ENCODE measurements at places on chromosomes 1 and 21.

- no peak for DNase-seq
Observed at GRCh38 chr1:11493972-11494655, 15.2 kb downstream of the DISP3 start.

- DNase-seq: no peak
Observed at GRCh38 chr1:145695821-145696629, 11.1 kb downstream of the PDZK1 start.

DNA sequence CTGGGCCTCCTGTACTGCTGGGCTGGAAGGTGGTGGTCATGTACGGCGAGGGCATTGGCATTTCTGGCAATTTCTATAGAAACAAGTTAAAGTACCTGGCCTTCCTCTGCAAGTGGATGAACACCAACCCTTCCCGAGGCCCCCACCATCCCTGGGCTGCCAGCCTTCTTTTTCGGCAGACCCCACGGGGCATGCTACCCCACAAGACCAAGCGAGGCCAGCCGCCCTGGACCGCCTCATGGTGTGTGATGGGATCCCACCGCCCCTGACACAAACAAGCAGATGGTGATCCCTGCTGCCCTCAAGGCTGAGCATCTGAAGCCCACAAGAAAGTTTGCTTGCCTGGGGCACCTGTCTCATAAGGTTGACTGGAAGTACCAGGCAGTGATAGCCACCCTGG is 76.0 kb downstream of the NFASC start:
- no peak for DNase-seq

DNA sequence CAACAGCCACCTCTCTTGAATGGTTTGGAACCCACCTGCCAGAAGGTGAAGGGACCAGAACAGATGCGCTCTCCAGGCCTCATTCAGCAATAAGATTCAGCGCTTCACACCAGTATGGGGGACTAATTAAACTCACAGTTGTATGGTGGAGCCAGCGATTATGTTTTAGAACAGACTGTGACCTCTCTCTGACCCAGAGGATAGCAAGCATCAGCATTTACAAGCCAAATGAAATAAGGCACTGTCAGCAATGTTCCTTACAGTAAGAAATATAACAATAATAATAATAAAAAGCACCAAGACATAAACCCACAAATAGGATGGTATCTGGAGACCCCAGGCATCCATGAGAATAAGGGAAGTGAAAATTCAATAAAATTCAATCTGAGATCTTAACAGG is 6.9 kb upstream of the CDC42BPA start:
- DNase-seq: no peak

- no peak for DNase-seq
Observed at GRCh38 chr1:110375490-110375889, 15.3 kb downstream of the SLC16A4 start.

DNA sequence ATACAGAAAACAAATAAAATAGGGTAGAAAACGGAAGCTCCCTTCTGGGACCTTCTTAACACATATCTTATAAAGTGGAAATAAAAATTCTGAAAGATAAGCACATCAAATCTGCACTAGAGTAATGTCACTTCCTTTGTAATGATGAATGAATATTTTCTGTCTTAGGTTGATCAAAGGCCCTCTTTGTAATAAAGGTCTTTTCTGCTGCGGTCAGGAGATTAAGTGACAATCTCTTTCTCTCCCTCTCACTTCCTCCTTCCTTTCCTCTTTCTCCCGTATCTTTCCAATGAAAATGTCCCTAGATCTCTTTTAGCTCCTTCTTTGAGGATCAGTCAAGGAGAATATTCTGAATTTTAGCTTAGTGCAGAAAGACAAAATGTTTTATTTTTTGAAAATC is 33.8 kb downstream of the TMCO1 start:
- no peak for DNase-seq

DNA sequence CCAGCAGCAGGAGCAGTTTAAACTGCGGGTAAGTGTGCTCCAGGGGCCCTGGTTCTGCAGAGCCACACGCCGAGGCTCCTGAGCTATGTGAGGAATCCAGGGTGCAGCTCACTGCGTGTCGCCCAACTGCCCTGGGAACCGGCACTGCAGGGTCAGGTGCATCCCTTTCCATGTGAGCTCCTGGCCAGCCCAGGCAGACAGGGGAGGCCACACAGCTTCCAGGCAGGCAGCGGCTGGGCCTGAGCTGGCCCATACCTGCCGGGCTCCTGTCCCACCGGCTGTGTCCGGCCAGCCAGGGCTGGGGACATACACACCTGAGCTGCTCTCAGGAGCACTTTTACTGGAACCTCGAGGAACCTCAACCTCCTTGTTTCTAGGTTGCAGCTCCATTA is 18.6 kb upstream of the COL18A1 start:
- DNase-seq: no peak

- DNase-seq: no peak
Observed at GRCh38 chr1:2796890-2797740, 4.4 kb downstream of the TTC34 start.

GRCh38 chr1:6506210-6507036 is 15.0 kb upstream of the PLEKHG5 start:
- DNase-seq: no peak

- DNase-seq: no peak
Observed at GRCh38 chr1:106113851-106114250, 942.6 kb upstream of the PRMT6 start.

- DNase-seq: no peak
Observed at GRCh38 chr1:26012864-26013263, 8.7 kb upstream of the EXTL1 start.

DNA sequence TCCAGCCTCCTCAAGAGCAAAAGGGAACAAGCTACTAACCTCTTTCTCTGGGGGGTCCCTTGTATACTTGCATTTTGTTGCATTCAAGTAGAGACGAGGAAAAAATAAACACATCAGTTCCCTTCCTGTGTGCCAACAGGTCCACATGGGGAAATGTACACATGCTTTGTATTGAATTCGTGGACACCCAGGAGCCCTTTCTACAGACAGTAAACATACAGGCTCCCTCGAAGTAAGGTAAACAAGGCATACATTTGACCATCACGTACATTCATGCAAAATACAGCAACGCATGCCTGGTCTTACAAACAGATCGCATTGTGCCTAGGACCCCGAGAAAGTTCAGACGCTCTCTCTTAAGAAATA is 1.1 kb downstream of the KCND3 start:
- DNase-seq: no peak

DNA sequence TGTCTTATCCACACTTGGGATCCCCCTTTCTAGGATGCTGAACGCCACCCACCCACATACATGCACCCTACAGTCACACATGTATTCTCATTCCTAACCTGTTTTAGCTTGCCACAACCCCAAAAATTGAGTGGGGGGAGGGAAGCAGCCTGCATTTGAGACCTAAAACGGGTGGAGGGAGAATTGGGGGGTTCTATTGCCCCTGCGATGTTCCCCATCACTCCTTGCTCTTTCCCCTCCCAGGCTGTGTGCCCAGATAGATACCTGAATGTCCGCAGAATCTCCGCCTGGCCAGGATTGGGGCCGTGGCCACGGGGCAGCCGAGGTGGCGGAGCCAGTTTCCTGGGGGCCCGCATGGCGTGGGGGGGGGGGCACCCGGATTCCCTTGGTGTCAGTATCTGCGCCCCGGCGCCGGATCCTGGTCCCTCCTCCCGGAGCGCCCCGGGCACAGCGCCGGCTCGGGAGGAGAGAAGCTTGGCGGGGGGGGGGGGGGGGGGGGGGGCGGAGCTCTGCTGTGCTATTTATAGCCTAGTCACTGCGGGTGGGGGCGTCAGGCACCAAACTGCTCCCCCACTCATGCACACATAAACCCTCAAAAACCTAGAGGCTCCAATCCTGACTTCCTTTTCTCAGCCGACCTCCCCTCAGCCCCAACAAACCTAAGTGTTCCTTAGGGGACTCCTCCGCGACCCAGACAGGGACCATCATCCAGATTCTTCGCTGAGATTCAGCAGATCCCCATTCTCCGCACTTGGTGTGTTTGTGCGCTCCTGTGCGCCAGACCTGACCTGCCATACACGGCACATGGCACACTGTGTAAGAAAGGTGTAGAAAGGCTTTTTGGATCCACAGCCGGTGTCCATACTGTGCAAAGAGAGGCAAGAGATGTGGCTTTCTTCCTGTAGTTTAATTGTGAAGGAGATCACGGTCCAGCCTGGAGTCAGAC is 1.9 kb downstream of the ANKRD34A start:
- DNase-seq: no peak

DNA sequence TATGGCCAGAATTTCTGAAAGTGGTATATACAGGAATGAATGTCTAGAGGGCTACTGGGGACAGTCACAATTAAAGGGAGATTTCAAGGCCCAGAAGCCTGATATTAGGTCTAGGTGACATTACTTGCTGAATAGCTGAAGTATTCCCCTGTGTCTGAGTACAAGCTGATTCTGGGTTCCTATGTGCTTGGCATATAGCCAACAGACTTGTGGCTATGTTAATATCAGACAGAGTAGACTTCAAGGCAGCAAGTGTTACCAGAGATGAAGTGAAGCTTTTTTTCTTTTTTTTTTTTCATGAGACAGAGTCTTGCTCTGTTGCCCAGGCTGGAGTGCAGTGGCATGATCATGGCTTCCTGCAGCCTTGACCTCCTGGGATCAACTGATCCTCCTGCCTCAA is 8.3 kb downstream of the TTC4 start:
- no peak for DNase-seq

DNA sequence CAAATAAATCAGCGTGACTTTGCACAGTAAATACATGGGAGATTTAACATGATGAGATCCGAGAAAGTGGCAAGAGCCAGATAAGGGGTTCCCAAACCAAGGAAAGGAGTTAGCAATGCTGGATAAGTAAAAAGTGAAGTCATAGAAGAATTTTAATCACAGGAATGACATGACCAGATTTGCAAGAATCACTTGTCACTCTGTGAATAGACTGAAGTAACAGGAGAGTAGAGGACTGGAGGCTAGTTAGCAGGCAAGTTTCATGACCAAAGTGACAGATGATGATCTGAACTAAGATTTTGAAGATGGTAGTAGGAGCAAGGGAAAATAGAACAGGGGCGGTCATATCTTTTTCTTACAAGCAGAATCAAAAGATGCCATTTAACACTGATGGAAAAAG is 8.4 kb downstream of the CFH start:
- DNase-seq: no peak

GRCh38 chr21:26967062-26967913 is at the start of gene ADAMTS5:
TSS of gene ADAMTS5 (minus strand) at chr21:26967088. CDS start at chr21:26966391, 697 bp downstream.
- no peak for DNase-seq

- no peak for DNase-seq
Observed at GRCh38 chr1:63590166-63590560, 3.0 kb upstream of the PGM1 start.

- DNase-seq: no peak
Observed at GRCh38 chr1:7177021-7177420, 391.8 kb downstream of the CAMTA1 start.

- no peak for DNase-seq
Observed at GRCh38 chr1:174768516-174768915, 231.2 kb upstream of the CACYBP start.

DNA sequence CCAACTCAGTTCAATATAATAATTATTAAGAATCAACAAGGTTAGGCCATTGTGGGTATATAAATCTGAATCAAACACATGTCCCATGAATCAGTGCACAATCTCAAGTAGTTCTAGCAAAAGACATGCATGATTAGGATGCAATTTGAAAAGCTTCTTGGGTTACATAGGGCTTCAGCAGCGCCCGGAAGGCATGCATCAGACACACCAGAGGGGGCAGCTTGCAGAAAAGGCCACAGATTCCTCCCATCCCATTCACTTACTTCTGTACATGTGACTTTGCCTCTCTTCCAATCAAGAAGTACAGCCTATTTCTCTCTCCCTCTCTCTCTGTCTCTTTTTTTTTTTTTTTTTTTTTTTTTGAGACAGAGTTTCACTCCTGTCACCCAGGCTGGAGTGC is 91.8 kb downstream of the KCNN3 start:
- DNase-seq: no peak

DNA sequence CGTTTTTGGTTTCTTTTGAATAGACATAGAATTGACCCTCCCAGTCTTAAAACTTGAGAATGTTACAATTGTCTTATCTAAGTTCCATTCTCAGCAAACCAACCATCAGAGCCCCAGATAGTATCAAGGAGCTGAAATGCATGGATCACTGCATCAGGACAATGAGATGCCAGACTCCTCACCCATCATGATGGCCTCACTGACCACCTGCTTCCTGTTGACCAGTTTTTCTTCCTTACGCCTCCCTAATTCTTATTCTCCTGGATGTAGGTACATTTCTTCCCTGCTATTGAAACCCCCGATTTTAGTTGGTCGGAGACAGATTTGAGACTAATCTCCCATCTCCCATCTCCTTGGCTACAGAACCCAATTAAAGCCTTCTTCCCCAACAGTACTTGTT is 17.7 kb downstream of the MATN1 start:
- DNase-seq: no peak

- DNase-seq: no peak
Observed at GRCh38 chr1:78658901-78659300, 9.3 kb downstream of the IFI44 start.

DNA sequence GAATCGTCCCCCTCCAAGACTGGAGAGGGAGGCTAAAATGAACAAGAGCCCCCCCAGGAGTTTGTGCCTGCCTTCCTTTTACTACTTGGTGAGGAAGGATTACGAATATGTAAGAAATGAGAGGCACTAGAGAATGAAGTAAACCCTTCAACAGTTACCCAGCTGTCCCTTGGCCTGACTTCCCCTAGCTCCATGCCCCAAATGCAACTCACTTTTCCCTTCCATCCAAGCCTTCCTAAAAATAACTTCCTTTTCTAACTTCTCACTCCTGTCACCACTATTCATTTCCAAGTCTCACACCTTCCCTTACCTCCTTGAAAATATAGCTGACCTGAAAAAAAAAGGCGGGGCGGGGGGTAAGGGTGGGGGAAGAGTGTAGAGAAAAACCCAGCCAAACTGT is 96.6 kb upstream of the HNRNPU start:
- DNase-seq: no peak

- no peak for DNase-seq
Observed at GRCh38 chr1:90926971-90927370, 94.9 kb downstream of the ZNF644 start.

GRCh38 chr1:116968724-116969123 is 32.8 kb upstream of the CD101 start:
- no peak for DNase-seq

DNA sequence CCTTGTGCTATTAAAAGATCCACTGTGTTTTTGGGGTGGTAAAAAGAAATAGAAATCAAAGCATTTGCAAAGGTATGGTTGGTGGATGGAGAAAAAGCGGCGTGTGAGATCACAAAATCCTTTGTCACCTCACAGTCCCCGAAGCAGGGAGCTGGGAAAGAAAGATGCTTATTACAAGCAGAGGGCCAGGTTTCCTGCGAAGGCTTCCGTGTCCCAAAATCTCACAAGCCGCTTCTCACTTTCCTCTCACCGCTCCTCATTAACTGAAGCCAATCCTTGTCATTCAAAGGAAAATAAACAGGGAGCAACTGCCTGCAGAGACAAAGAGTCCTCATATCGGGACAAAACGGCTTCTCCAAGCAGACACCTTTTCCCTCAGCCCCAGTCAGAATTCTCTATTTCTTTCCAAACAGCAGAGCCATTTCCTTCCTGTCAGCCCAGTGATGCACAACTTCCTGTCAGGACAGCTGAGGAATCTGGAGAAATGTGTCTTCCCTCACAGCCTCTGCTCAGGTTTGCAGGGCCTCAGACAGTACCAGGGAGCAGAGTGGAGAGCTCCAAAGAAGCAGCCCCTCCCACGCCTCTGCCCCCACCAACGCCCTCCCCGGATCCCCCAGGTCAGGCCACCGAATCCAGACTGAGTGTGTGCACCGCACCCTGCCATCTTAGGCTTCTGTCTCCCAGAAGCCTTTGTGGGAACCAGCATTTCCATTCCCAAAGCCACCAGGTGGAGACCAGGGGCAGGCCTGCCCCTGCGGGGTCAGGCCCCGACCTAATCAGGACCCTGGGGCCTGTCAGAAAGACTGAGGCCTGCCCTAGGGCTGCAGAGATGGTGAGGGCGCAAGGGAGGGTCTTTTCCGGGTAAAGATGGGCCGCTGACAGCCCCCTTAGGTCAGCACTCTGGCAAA is 29.6 kb downstream of the KCNN3 start:
- no peak for DNase-seq

All from activated gamma-delta T cell treated with anti-CD3 and anti-CD28 coated beads, Interleukin-2, amount 50 U/mL, for 16 hours (primary cell).